Stimulated activated CD8-positive, alpha-beta memory T cell treated with anti-CD3 and anti-CD28 coated beads, Interleukin-4, amount 100 ng/mL, for 1 hour (primary cell): ENCODE measurements at places on chromosomes 2 and 18.

GRCh38 chr2:99421469-99421868 is 68.3 kb downstream of the REV1 start:
- DNase-seq = no peak

GRCh38 chr2:10501451-10501961 is 53.4 kb upstream of the ODC1 start:
- no peak for DNase-seq

GRCh38 chr18:14999085-14999975 is 251.4 kb downstream of the ANKRD30B start:
- no peak for DNase-seq

GRCh38 chr18:75140296-75140695 is 68.6 kb downstream of the PTGR3 start:
- DNase-seq = no peak

DNA sequence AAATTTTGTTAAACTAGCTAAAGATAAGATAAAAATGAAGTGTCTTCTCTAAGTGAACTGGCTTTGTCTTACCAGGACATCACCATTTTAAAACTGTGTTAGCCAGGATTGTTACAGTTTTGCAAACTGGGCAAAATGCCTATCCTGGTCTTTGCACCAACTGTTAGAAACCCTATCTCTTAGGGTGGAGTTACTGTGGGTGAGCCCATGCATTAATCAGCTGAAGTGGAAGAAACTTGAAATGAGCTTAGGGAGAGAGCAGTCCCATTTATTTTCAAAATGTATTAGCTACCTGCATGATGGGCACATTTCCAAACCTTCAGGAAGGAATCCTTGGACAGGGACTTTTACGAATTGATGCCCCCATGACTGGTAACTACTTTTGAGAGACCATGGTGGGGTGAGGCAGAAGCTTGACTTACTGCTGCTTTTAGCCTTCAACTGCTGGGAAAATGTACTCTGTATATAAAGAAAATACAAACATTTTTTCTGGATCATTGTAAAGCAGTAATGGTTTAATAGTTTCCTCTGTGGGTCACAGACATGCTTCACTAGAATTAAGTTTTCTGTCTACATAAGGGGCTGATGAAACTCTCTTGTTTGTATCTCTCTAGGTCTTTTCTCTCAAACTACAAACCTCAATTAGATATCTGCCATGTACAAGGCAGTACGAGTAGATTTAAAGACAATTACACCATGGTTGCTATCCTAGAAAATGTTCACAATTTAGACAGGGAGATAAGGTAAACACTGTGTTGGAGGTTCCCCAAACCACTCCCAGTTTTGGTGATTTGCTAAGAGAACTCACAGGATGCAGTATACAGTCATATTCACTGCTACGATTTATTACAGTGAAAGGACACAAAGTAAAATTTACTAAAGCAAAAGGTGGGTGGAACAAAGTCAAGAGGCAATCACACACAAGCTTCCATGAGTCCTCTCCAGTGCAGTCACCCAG is 321.4 kb upstream of the MMADHC start:
- DNase-seq = no peak
